ENCODE measurements at places on chromosomes 6 and 20. TPM values are rescaled to one million over a fixed set of nuclear protein-coding genes. Genes with fewer than 3 reads are reported as not detected.

- no peak for DNase-seq
- no peak overlapping the region for H3K27ac ChIP-seq
- H3K27me3 ChIP-seq, result no peaks in the 10 kb centered on the region
- H3K4me1 ChIP-seq, result peaks cover 46% of the 10 kb centered on the region
- H3K4me3 ChIP-seq, result no peak overlapping the region
Measured at GRCh38 chr6:42974919-42975505, 4.0 kb downstream of the PEX6 start.

Gene MTFR2
- total RNA-seq, result 3.0 TPM

Gene ACTL10
- 1.9 TPM for total RNA-seq

DNA sequence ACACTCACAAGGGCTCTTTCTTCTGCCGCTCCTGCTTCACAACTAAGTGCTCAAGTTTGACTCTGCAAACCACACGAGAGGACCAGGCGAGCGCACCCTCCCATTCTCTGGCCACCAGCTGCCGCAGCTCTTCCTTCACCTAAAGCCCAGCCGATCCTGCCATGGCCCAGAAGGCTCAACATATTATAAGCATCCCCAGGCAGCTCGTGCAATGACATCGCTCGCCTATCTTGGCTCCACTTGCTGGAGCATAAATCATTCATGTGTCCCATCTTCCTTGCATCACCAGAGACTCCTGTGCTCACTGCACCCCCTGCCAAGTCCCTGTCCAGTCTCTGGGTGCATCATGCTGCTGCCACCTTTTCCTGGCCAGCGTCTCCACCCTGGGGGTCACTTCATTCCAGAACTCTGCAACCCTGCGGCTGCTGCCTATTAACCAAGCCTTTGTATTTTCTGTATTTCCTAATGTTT lies 59.0 kb downstream of the PSMG4 start:
- no peaks in the 10 kb centered on the region for H3K4me1 ChIP-seq
- no peak overlapping the region for H3K27ac ChIP-seq
- H3K36me3 ChIP-seq, result no peaks in the 10 kb centered on the region
- DNase-seq, result no peak
- H3K27me3 ChIP-seq, result peaks cover 51% of the 10 kb centered on the region

DNA sequence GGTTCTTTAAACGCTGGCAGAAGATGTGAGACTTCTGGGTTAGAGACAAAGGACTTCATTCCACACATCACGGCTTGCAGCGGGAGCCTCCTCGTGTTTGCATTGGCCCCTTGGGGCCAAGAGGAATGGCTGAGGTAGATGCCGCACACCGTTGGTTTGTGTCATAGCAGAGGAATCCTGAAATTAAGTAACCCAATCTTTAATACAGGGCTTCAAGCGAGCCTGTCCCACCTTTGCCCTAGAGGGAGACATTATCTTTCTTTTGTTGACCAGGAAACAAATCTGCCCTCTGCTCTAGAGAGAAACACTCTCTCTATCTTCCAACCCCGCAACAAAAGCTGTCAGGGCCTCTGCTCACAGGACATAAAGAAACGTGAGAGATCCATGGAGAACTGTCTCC lies 277.5 kb upstream of the ZFP64 start:
- H3K4me3 ChIP-seq, result no peak overlapping the region
- no peak overlapping the region for H3K27ac ChIP-seq
- no peaks in the 10 kb centered on the region for H3K4me1 ChIP-seq
- no peaks in the 10 kb centered on the region for H3K27me3 ChIP-seq

Gene DCBLD1
- 41.5 TPM for total RNA-seq

GRCh38 chr6:90388395-90388794 lies 91.8 kb upstream of the BACH2 start:
- peaks cover 12% of the 10 kb centered on the region for H3K27me3 ChIP-seq
- DNase-seq, result no peak
- H3K36me3 ChIP-seq, result no peaks in the 10 kb centered on the region
- H3K4me1 ChIP-seq, result no peaks in the 10 kb centered on the region
- H3K27ac ChIP-seq, result no peak overlapping the region
- H3K4me3 ChIP-seq, result no peak overlapping the region

DNA sequence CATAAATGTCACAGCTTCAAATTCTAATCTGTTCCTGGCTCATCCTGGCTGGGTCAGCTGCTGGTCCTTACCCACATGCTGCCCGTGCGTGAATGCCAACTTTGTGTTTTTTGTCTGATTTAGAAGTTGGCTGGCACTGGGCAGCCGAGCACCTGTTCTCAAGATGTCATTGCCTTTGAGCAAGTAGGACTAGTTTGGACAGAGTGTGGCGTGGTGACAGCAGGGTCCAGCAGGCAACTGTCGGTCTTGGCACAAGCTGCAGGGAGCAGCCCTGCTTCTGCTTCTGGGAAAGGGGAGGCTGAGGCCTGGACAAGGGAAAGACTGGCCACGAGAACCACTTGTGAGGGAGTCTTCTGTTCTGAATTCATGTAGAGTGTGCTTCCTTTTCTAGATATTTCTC lies 26.4 kb upstream of the ADRM1 start:
- no peaks in the 10 kb centered on the region for H3K4me1 ChIP-seq
- no peaks in the 10 kb centered on the region for H3K27me3 ChIP-seq
- DNase-seq, result no peak
- no peak overlapping the region for H3K4me3 ChIP-seq
- no peak overlapping the region for H3K27ac ChIP-seq

DNA sequence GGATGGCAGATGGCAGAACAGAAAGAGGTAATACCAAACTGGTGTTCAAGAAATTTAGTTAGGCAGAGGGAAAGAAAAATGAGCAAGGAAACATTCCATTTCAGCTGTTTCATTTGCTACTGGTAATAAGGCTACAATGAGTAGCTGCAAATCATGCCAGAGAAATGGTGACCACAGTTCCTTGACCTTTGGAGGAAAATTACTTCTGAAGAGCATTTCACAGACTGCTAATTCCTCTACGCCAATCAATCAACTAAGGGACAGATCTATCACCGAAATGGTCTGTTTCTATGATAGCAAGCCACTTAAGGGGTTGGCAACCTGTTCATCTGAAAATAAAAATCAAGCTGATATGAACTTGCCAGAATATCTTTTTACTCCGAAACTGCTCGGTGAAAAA lies 119.5 kb downstream of the PTPRK start:
- peaks cover 19% of the 10 kb centered on the region for H3K36me3 ChIP-seq
- no peak overlapping the region for H3K4me3 ChIP-seq
- no peaks in the 10 kb centered on the region for H3K27me3 ChIP-seq
- peaks cover 34% of the 10 kb centered on the region for H3K4me1 ChIP-seq
- DNase-seq, result no peak
- no peak overlapping the region for H3K27ac ChIP-seq

Gene MDFI
- total RNA-seq, result not detected

DNA sequence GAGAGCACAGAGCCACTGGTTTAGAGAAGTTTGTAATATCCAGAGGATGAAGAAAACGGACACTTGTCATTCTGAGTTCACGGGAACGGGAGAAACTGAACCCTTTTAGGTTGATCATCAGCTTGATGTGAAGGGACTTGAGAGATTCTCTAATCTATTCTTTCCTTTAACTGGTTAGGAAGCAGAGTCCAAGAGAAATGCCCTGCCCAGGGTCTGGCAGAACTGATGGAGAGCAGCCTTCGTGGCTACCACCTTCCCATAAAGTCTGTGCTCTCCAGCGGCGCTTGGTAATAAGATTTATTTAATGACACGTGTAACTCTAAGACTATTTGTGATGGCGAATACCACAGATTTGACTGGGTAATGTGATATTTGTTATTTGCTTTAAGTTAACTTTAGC lies 36.0 kb downstream of the E2F3 start:
- no peak overlapping the region for H3K27ac ChIP-seq
- no peak for DNase-seq
- H3K4me1 ChIP-seq, result peaks cover 30% of the 10 kb centered on the region
- no peak overlapping the region for H3K4me3 ChIP-seq
- peaks cover 48% of the 10 kb centered on the region for H3K36me3 ChIP-seq

DNA sequence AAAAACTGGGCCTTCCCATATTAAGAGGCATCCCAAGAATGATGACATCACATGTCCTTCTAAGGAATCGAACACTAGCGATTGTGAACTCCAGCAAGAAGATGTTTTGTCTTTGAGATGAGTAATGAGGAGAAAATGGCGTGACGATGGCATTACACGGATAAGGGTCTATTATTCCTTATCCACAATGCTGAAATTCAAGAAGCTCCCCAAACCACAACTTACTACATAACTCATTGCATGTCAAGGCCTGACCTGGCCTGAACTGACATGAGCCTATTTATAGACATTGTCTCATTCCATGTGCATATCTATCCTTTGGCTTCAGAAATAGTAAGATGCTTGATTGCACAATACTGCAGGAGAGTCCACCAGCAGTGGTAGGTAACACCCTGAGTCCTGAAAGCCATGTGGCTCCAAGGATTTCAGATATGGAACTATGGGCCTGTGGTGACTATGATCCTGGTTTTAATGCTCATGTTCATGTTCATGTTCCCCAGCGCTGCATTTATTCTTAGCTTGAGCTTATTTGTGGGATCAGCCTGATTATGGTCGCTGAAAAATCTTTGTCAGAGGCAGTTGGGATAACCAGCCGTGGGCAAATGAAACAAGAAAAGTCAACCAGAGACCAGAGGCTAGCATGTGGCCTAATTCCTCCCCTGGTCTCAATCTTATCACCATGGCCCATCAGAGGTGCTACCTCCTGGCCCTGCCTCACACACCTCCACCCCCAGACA lies 183.2 kb upstream of the JARID2 start:
- H3K36me3 ChIP-seq, result no peaks in the 10 kb centered on the region
- peaks cover 1% of the 10 kb centered on the region for H3K27me3 ChIP-seq

GRCh38 chr20:37359331-37359730 lies 13.4 kb downstream of the SRC start:
- no peaks in the 10 kb centered on the region for H3K27me3 ChIP-seq
- DNase-seq, result no peak
- no peak overlapping the region for H3K4me3 ChIP-seq
- no peaks in the 10 kb centered on the region for H3K36me3 ChIP-seq
- H3K4me1 ChIP-seq, result peaks cover 16% of the 10 kb centered on the region

DNA sequence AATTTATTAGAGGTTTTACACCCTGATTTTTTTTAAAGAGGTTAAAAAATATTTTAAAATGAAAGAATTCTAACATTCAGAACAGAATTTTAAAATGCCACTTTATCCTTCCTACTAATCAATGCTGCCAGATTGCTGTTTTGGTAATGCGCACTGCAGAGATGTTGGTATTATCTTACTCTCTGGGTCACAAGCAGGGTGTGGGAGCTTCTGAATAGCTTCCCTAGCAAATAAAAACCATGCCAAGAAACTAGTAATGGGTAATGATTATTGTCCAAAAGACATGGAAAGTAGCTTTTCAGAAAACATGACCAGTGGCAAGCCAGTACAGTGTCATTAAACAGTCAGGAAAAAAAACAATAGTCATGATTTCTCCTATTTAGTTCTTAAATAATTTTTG lies 205.4 kb downstream of the TPBG start:
- no peaks in the 10 kb centered on the region for H3K36me3 ChIP-seq
- H3K4me1 ChIP-seq, result no peaks in the 10 kb centered on the region
- DNase-seq, result no peak

DNA sequence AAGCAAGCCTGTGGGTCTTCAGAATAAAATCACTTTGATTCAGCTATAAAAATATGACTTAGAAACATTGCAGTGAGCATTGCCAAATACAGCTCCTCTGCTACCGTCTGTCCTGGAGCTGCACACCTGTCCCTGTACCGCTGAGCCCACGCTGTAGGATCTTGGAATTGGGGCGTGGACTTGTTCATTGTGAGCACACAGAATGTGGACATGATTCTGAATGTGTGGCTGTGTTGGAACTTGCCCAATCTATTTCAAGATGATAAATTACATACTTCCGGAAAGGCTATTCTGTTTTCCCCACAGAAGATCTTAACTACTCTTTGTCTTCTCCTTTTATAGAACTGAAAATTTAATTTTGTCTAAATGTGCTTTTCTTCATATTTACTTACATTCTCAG lies 107.3 kb downstream of the UST start:
- DNase-seq, result no peak
- no peaks in the 10 kb centered on the region for H3K27me3 ChIP-seq
- no peak overlapping the region for H3K27ac ChIP-seq

DNA sequence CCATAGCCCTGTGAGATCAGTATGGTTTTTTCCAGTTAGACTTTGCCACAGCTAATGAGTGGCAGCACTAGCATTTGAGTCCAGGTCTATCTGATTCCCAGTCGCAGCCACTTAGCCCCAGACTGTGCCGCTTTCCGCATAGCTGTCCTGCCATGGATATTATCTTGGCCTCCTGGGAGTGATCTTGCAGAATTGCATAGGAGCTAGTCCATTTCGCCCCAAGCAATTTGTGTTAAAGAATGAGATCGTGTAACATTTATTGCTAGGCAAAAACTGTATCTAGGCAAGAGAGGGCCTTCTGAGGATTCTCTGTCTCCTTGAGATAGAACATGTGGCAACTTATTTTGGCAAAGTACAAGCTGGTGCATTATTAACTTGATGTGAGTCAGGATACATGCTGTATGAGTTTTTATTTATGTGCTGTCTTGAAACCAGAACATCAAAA lies 74.2 kb downstream of the EZR start:
- H3K4me1 ChIP-seq, result no peaks in the 10 kb centered on the region
- H3K27me3 ChIP-seq, result no peaks in the 10 kb centered on the region
- DNase-seq, result no peak
- no peak overlapping the region for H3K4me3 ChIP-seq
- H3K36me3 ChIP-seq, result peaks cover 17% of the 10 kb centered on the region
- H3K27ac ChIP-seq, result no peak overlapping the region

Gene KCNG1
- 5.2 TPM for total RNA-seq

DNA sequence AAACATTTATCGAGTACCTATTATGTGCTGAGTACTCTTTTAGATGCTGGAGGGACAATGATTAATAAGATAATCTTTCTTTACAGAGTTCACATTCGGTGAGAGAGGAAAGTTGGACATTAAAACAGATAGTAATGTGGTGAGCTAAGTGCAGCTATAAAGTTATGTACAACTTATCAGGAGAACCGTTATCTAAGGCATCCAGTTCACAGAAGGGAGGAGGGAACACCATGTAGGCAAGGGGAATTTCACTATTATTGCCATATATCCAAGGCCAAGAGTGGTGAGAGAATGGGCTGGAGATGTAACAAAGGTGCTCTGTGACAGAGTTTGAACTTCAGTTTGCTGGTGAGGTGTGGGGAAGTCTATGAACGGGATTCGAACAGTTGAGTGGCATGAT lies 105.8 kb downstream of the CARMIL1 start:
- H3K4me1 ChIP-seq, result peaks cover 12% of the 10 kb centered on the region
- no peak overlapping the region for H3K27ac ChIP-seq
- H3K27me3 ChIP-seq, result no peaks in the 10 kb centered on the region
- no peak for DNase-seq
- H3K36me3 ChIP-seq, result peaks cover 11% of the 10 kb centered on the region

DNA sequence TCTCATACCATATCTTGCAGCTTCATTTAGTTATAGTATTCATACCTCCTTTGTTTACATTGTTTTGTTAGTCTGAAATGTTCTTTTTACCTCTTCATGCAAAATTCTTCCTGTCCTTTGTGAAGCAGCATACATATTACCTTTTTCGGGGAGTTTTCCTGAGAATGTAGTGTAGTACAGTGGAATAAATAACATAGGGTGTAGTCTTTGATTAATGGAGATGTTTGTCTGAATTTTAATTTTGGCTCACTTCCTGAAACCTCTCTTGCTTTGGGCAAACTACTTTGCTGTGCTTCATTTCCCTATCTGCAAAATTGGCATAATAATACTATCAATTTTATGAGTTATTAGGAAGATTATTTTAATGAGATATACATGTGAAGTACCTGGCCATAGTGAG lies 5.6 kb downstream of the MACROD2 start:
- DNase-seq, result no peak
- no peak overlapping the region for H3K27ac ChIP-seq
- H3K4me3 ChIP-seq, result no peak overlapping the region
- peaks cover 5% of the 10 kb centered on the region for H3K4me1 ChIP-seq
- peaks cover 3% of the 10 kb centered on the region for H3K36me3 ChIP-seq
